Activated naive CD8-positive, alpha-beta T cell treated with anti-CD3 and anti-CD28 coated beads, Interleukin-2, amount 50 U/mL, for 24 hours (primary cell): ENCODE measurements at places on chromosomes 16 and 17.

DNA sequence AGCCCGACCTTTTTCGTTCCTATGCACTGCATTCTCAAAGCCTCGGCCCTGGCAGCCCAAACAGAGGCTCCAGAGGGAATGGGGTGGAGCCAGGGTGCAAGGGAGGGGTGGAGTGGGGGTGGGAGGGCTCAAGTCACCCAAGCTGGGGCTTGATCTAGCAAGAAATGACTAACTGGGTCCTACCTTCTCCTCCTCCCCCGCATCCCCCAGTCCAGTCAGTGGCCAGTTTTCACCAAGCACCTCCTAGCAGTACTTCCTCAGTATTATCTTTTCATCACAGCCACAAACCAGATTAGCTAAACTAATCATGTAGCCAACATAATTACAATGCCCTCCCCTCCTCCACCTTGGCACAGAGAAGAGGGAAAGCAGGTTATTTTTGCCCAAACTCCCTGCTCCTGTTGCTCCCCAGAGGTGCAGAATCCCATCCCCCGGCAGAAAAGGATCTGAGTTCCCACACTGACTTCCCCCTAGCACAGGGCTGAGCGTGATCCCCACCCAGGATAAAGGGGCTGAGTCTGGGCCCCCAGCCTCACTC, 2.2 kb downstream of the JUP start:
- DNase-seq = no peak

DNA sequence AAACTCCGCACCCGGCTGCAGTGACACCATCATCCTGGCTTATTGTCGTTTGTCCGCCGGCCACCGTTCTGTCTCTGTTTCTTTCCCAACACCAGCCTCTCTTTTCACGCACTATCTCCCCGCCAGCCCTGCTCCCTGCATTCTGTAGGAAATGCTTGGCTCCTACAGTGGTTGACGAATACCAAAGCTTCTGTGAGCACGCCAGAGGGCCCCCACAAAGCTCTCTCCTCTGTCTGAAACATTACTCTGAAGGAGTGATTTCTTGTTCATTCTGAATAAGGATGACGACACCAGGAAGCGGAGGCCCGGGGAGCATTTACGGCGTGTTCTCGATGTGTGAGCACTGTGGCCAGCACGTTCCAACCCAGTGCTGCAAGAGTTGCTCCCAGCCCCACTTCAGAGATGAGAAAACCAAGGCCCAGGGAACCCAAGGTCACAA, 58.8 kb downstream of the ADCY9 start:
- no peak for DNase-seq

- DNase-seq = peak; percentile 30
Measured at GRCh38 chr16:8867932-8868415, 832 bp downstream of the CARHSP1 start.

DNA sequence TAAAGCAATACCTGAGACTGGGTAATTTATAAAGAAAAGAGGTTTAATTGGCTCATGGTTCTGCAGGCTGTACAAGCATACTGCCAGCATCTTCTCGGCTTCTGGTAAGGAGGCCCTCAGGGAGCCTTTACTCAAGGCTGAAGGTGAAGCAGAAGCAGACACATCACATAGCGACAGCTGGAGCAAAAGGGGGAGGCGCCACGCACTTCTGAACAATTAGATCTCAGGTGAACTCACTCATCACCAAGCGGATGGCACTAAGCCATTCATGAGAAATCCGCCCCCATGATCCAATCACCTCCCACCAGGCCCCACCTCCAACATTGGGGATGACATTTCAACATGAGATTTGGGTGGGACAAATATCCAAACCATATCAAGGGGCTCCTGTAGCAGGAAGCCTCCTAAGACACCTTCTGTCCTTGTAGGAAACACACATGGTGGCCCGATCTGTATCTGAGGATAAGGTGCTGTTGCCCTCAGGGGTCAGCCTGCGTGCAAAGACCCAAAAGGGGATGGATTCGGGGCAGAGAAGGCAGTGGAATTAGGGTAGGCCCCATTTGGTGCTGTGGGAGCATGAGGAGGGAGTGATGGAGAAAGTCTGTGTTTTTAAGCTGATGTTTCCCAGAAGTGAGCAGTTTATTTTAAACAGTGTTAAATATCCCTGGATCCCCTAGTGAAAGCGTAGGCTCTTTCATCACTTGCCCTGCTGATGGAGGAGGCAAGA, 23.0 kb downstream of the IL21R start:
- no peak for DNase-seq

DNA sequence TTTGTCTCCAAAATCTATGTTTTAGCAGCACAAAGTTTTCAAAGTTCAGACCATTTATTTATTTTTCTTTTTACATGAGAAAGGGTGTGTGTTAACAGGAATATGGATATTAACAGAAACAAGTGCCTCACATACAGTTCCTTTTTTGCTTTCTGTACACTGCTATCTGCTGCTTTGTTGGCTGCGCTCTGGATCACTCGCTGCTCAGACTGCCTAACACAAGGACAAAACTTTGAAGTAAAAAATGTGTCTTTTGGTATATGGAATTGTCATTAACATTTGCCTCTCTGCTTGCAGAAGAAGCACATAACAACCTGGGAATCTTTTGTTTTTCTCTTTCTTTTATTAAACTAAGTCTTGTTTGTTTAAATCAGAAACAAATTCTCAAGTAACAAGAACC, 262.8 kb downstream of the ZFHX3 start:
- no peak for DNase-seq

- DNase-seq = no peak
Measured at GRCh38 chr17:55673743-55674506, 48.7 kb downstream of the TMEM100 start.

- DNase-seq = no peak
Measured at GRCh38 chr17:72554508-72554907, 433.7 kb downstream of the SOX9 start.
